ENCODE measurements at places on chromosomes 12 and 14. TPM values are rescaled to one million over a fixed set of nuclear protein-coding genes. Genes with fewer than 3 reads are reported as not detected.

Gene ALDH2
- total RNA-seq, result 134 TPM

Gene SLC10A1
- total RNA-seq, result not detected

Gene LRIG3
- 51.4 TPM for total RNA-seq

Gene NUDT14
- total RNA-seq, result 13.3 TPM

Gene GPR137C
- total RNA-seq, result 0.62 TPM

Gene TTC9
- total RNA-seq, result 2.9 TPM

Gene POTEM
- not detected for total RNA-seq

Gene TSPAN19
- not detected for total RNA-seq

Gene IFI27L1
- total RNA-seq, result 13.7 TPM

Gene CLEC2A
- total RNA-seq, result not detected

Gene ITFG2
- total RNA-seq, result 23.9 TPM

Gene KRT75
- total RNA-seq, result not detected

All from aorta (tissue), 5 donors.